Activated CD4-positive, alpha-beta T cell treated with anti-CD3 and anti-CD28 coated beads for 36 hours (primary cell): ENCODE measurements at places on chromosomes 16 and 17. TPM values are rescaled to one million over a fixed set of nuclear protein-coding genes. Genes with fewer than 3 reads are reported as not detected.

Gene HEATR9
- total RNA-seq: not detected

Gene NACA2
- not detected for total RNA-seq

Gene RNU2-1
- 2,288 TPM for total RNA-seq

Gene ZNF652
- total RNA-seq: 5.2 TPM

Gene KIF18B
- 48.7 TPM for total RNA-seq

Gene C1QL1
- 0.83 TPM for total RNA-seq

Gene RUNDC1
- 12.5 TPM for total RNA-seq

Gene TMUB2
- 20.3 TPM for total RNA-seq

Gene SDR42E2
- 0.07 TPM for total RNA-seq

Gene CSNK1D
- 182 TPM for total RNA-seq

Gene ETV4
- total RNA-seq: 3.3 TPM

Gene PIK3R5
- 20.4 TPM for total RNA-seq

Gene CHST6
- not detected for total RNA-seq

Gene KRT39
- total RNA-seq: not detected

DNA sequence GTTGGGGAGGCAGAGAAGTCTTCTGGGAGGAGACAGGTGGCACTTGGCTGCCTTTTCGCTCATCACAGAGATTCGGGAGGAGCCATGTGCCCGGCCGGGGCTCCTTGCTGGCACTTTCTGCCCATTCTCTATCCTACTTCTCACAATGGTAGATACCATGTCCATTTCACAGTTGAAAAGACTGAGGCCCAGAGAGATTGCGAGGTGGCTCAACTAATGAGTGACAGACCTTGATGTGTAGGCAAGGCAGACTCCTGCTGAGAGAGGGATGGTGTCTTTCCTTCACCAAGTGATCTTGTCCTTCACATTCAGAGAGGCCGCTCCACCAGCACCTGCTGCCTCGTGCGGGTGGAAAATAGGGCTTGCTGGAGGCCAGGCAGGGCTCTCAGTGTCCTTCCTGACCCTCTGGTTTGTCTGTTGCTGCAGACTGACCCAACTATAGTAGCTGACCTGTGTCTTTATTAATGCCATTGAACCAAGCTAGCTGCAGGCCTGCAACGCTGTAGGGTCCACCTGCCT, 42.1 kb downstream of the MPRIP start:
- no peak for DNase-seq

DNA sequence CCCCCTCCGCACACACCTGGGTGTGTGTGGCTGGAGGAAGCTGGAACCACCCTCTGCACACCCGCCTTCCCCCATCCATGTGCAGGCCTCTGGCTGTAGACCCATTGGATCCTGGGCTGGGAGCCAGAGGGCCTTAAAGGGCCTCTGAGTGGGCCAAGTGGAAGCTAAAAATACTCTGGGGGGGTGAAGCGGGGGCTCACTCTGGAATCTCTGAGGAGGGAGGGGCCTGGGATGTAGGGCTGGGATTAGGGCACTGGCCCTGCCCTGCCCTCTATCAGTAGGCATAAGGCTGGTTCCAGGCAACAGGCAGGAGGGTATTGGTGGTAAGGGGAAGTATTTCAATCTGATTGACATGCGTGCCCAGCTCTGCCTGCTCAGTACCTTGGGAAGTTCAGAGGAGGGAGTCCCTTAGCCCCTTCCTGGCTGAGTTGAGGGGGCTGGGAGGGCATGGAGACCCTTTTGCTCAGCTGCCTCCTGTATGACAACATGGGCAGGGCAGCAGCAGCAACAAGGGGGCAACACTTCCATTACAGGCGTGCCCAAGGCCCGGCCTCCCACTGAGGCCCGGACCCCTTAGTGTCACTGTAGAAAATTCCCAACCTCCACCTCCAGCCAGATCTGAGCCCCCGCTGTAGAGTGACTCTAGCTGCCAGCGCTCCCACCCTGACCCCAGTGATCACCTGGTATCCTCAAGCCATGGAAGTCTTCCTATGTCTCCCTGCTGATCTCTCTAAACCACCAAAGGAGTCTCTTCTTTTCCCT, 5.2 kb downstream of the ITGA3 start:
- no peak for DNase-seq

DNA sequence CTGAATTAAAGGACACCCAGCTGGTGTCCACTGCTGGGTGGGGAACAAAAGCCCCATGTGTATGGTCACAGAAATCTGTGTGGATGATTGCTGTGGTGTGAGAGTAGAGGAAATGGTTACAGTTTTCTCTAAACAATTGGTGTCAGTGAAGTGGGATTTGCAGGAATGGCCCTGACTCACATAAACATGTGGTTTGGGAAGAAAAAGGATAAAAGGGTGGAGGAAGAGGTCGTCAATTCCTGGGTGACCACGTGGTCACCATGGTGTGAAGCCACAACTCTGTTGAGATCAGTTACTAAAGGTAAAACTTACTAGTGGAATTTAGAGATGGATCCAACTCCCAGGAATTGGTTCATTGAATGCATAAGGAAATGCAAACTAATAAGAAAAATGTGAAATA, 3.6 kb upstream of the TUBG2 start:
- no peak for DNase-seq

DNA sequence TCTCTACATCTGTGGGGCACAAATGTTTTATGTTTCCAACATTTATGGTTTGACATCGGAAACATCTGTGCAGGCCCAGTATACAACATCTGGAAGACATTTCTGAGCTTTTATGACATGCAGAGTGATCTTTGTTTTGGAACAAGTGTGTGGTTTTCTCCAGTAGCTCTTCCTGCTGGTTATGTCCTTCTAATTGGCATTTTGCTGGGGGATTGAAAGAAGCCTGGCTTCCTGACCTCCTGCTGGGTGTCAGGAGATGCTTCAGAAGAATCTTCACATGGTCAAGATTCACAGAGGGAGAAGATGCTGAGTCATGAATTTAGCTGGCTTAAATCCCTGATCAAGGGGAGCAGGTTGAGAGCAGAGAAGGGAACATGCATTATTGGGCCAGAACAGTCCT, 279.5 kb upstream of the MYOCD start:
- no peak for DNase-seq

- DNase-seq: no peak
Measured at GRCh38 chr17:10750210-10750609, 20.4 kb upstream of the TMEM220 start.

DNA sequence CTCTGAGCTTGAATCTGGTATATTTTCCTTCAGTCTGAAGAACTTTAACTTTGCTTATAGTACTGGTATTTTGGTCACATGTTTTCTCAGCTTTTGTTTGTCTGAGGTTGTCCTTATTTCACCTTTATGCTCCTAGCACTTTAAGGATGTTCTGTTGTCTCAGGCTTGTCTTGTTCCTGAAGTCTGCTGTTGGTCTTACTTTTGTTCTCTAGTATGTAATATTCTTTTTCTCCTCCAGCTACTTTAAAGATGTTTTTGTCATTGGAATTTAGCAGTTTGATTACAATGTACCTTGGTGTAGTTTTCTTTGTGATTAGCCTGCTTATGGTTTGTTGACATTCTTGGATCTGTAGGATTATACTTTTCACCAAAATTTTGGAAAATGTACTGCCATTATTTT, 23.6 kb downstream of the RPTOR start:
- no peak for DNase-seq

GRCh38 chr17:49676276-49676868, 1.5 kb downstream of the SPOP start:
- DNase-seq: no peak

DNA sequence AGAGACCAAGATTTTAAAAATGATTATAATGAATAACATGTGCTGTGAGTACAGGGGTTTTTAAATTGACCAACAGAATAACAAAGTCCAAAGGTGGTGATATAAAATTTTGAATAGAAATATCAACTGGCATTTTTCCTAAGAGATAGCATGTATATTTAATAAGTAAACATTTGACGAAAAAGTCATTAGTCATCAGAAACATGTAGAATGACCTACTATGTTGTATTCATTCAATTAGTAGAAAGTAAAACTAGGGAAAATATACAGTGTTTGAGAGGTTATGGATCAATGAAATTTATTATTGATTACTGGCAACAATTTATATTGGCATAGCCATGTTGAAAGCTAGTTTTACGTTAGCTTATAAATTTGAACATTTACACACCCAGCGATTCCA, 30.6 kb upstream of the CNTNAP4 start:
- no peak for DNase-seq

DNA sequence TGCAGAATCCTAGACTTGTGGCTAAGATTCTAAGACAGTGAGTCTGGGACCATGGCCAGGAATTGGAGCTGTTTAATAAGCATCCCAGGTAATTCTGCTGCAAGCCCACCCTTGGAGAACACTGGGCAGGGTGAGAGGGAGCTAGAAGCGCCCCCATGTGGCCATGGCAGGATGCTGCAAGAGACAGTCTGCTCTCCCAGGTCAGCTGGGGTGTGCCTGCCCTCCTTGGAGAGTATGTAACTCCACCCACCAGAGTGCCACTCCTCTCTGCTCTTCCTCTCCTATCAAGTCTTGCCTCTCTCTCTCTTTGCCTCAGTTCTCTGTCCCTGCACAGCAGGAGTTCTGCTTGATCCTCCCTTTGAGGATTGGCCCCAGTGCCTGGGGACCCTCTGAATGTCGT, 14.9 kb downstream of the RCVRN start:
- peak; percentile 56 for DNase-seq

GRCh38 chr17:60745544-60745943, 67.9 kb downstream of the BCAS3 start:
- no peak for DNase-seq

DNA sequence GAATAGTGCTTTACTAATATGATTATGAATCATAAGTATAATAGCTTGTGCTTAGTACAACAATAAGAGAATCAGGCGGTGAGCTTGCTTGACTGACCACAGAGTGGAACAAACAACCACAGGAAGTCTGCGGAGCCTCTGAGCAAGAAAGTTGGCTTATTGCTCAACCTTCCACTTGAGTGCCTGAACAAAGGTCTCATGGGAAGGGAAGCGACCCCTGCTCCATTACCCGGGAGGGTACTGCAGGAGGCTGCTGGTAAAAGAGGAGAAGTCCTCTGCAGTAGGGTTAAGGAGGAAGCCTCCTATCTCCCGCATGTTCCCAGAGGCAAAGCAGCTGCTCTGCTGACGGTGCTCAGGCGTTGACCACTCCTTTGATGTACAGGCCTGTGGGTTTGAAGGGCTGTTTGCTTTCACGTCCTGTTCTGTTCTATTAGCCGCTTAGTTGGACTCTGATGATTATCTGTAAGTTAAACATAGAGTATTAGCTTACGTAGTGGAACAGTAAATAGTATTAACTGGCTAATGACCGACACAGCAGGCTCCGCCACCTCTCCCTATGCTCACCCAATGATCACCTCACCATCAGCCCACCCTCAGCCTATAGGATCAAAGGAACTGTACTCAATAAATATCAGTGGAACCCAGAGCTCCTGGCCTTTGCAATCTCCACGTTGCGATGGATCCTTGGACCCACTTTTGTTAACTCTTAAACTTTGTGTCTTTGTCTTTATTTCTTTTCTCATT, 17.5 kb downstream of the ALOX15B start:
- DNase-seq: peak; percentile 67

DNA sequence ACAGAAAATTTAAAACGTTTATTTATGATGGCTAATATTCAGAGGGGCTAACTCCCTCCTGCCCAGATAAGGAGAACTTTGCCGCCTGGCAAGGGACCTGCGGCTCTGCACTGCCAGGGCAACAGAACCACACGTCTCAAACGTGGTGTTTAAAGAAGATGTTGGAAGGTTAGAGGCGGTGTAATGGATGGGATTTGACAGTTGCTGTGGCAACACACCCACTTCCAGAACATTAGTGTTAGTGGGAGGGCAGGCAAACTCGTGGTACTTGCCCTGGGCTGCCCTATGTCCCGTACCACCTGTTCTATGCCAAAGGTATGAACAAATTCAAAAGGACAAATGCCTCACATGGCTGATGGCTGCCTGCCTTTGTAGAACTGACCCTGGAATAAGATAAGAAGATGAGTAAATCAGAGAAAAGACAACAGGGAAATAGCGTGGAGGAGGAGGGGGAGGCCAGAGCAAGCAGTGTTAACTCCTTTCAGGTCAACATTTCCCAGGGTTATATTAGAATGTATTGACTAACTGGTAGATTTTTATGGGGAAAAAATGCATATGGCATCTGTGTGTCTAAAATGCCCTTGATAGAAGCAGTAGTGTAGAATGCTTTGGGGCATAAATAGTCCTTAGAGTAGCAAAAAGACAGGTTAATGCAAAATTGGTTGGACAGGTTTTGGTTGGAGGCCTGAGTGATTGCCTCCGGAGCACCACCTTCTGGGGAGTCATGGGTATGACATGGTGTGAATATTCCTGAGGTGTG, 30.8 kb downstream of the HLF start:
- peak; percentile 72 for DNase-seq

- DNase-seq: no peak
Measured at GRCh38 chr16:23539984-23540816, 16.9 kb downstream of the EARS2 start.

DNA sequence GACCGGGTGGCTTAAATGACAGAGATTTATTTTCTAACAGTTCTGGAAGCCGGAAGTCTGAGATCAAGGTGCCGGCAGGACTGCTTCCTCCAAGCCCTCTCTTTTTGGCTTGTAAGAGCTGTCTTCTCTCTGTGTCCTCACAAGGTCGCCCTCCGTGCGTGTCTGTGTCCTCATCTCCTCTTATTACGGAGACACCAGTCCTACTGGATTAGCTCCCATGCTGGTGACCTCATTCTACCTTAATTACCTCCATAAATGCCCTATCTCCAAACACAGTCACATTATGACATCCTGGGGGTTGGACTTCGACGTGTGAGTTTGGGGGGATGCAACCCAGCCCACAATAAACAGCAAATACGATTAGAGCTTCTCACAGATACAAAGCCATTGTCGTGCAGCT, 161.5 kb downstream of the FOXL1 start:
- DNase-seq: no peak

GRCh38 chr17:50361561-50362480, 11.2 kb downstream of the MRPL27 start:
- DNase-seq: peak; percentile 76

GRCh38 chr16:11140867-11141266, 115.1 kb downstream of the SOCS1 start:
- no peak for DNase-seq

GRCh38 chr16:29719063-29719462, 26.7 kb downstream of the C16orf54 start:
- no peak for DNase-seq

DNA sequence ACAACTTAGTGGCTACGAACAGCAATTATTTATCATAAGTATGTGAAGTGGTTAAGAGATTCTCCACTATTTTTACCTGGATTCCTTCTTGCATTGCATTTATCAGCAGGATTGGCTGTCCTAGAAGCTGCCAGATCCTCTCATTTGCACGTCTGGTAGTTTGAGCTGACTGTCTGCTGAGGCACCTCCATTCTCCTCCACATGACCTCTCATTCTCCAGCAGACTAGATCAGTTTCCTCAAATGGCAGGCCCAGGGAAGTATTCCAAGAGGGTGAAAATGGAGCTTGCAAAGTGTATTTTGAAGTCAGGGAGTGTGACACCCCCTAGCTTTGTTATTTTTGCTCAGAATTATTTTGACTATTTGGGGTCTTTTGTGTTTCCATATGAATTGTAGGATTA, 870.1 kb downstream of the CDH11 start:
- no peak for DNase-seq

DNA sequence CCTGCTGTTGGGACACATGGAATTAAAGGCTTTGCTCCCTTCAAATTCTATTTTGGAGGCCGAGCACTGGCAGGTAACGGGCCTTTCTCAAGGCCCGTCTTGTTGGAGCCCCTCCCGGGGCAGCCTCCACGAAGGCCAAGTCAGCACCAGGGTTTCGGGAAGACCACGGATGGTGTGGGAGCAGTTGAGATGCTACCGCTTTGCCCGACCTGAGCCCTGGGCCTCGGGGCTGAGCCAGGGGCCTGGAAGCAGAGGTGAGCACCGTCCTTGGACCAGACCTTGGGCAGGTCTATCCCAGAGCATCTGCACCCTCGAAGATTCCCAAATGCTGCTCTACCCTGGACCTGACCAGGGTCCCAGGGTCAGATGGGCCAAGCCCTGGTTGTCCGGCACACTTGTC, 23.0 kb downstream of the C17orf100 start:
- DNase-seq: no peak
